Activated CD8-positive, alpha-beta memory T cell treated with anti-CD3 and anti-CD28 coated beads, Interleukin-2, amount 10 ng/mL, durations not matched to agents 7 days and 5 days (primary cell): ENCODE measurements at places on chromosomes 1 and 21. TPM values are rescaled to one million over a fixed set of nuclear protein-coding genes. Genes with fewer than 3 reads are reported as not detected.

The CA6 gene
- 4.8 TPM for total RNA-seq

The STUM gene
- not detected for total RNA-seq

The JAM2 gene
- total RNA-seq: 0.37 TPM

The KAZN gene
- total RNA-seq: 0.15 TPM

The LRRC71 gene
- not detected for total RNA-seq

The RASSF5 gene
- total RNA-seq: 216 TPM

The PWP2 gene
- total RNA-seq: 9.3 TPM

The ALX3 gene
- total RNA-seq: not detected

The IQCC gene
- total RNA-seq: 5.4 TPM

The CFAP57 gene
- 0.09 TPM for total RNA-seq

The DNAJC6 gene
- 4.1 TPM for total RNA-seq

The ADCY10 gene
- total RNA-seq: 0.07 TPM

The SERBP1 gene
- total RNA-seq: 347 TPM

The CAPN8 gene
- not detected for total RNA-seq

The FAM163A gene
- not detected for total RNA-seq

The TSPEAR gene
- total RNA-seq: not detected

The GUCA2A gene
- not detected for total RNA-seq

The CD1D gene
- total RNA-seq: not detected

The TAF1A gene
- 10.5 TPM for total RNA-seq

The PARS2 gene
- total RNA-seq: 6.4 TPM

The OR6K3 gene
- not detected for total RNA-seq

The BCL2L15 gene
- total RNA-seq: 1.2 TPM

The USH2A gene
- not detected for total RNA-seq

The SOD1 gene
- total RNA-seq: 265 TPM

The RHOU gene
- total RNA-seq: 0.61 TPM

The SPATA21 gene
- total RNA-seq: not detected

The ADGRL4 gene
- total RNA-seq: not detected

The SPRR2F gene
- not detected for total RNA-seq

The C4BPB gene
- total RNA-seq: 0.91 TPM

The IFI16 gene
- total RNA-seq: 393 TPM

The SPRR2E gene
- not detected for total RNA-seq

The PYGO2 gene
- 47.9 TPM for total RNA-seq

The FMO4 gene
- 1.5 TPM for total RNA-seq

The PTPN7 gene
- total RNA-seq: 228 TPM

The LGR6 gene
- total RNA-seq: not detected

The DSCAM gene
- total RNA-seq: not detected

The KLF17 gene
- total RNA-seq: not detected

The FAM3B gene
- total RNA-seq: not detected

The SOX13 gene
- total RNA-seq: 1.9 TPM

The ATP1A4 gene
- not detected for total RNA-seq

The KCNH1 gene
- total RNA-seq: not detected

The NOTCH2 gene
- total RNA-seq: 90.9 TPM

The MOV10 gene
- 112 TPM for total RNA-seq

The TACSTD2 gene
- not detected for total RNA-seq
